Chondrocyte (in vitro differentiated cells): ENCODE measurements at places on chromosomes 4 and X. TPM values are rescaled to one million over a fixed set of nuclear protein-coding genes. Genes with fewer than 3 reads are reported as not detected.

The FGG gene
- total RNA-seq, result not detected in 3 replicates

GRCh38 chr4:107854356-107855022 is 29.8 kb downstream of the SGMS2 start:
- peak overlapping the region; percentile 25 for H3K27ac ChIP-seq
- H3K36me3 ChIP-seq, result peaks cover 2% of the 10 kb centered on the region
- H3K4me1 ChIP-seq, result peaks cover 43% of the 10 kb centered on the region
- H3K27me3 ChIP-seq, result no peaks in the 10 kb centered on the region

GRCh38 chr4:76233083-76233482 is 18.4 kb upstream of the FAM47E start:
- H3K27ac ChIP-seq, result no peak overlapping the region
- H3K4me1 ChIP-seq, result peaks cover 10% of the 10 kb centered on the region
- peaks cover 1% of the 10 kb centered on the region for H3K27me3 ChIP-seq

DNA sequence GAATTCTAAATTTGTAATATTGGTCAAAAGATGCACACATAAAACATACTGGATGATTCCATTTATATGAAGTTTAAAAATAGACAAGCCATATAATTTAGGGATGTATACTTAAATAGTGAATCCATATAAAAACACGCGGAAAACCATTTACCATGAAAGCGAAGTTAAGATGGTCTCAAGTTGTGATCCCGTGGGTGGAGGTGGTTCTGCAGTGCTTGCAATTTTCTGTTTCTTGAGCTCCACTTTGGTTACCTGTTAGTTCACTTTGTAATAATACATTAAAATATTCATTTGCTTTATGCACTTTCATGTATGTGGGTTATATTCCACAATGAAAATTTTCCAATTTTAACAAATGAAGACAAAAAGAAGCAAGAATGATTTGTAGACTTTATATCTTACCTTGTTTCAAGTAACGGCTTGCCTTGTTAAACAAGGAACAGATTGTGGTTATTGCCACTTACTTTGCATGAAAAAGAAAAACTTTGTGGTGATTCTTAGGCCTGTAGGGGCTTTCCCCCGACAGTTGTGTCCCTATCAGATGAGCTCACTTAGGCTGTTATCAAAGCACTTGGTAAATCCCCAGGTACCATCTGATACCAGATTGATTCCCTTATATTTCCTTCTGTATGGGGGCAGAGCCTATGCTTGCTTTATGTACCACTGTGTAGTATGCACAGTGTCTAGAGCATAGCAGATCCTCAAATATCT is 12.2 kb downstream of the UCP1 start:
- no peak overlapping the region for H3K4me3 ChIP-seq
- H3K36me3 ChIP-seq, result peaks cover 3% of the 10 kb centered on the region
- no peaks in the 10 kb centered on the region for H3K4me1 ChIP-seq
- H3K27ac ChIP-seq, result no peak overlapping the region
- H3K27me3 ChIP-seq, result peaks cover 6% of the 10 kb centered on the region

GRCh38 chr4:70667740-70668535 is 1.6 kb upstream of the JCHAIN start:
- H3K4me1 ChIP-seq, result peaks cover 10% of the 10 kb centered on the region
- no peak overlapping the region for H3K27ac ChIP-seq
- DNase-seq, result no peak
- H3K27me3 ChIP-seq, result peaks cover 16% of the 10 kb centered on the region

GRCh38 chrX:151714362-151714761 is 1.5 kb upstream of the FATE1 start:
- DNase-seq, result no peak
- no peak overlapping the region for H3K4me3 ChIP-seq
- no peak overlapping the region for H3K27ac ChIP-seq
- H3K36me3 ChIP-seq, result no peaks in the 10 kb centered on the region
